Muscle of arm (tissue), 14 donors: ENCODE measurements at places on chromosomes 6 and 20. TPM values are rescaled to one million over a fixed set of nuclear protein-coding genes. Genes with fewer than 3 reads are reported as not detected.

GRCh38 chr20:60138256-60139220 lies 180.3 kb downstream of the CDH26 start:
- no peak for DNase-seq

ZFP64 gene
- polyA plus RNA-seq = 13.2 TPM

DNA sequence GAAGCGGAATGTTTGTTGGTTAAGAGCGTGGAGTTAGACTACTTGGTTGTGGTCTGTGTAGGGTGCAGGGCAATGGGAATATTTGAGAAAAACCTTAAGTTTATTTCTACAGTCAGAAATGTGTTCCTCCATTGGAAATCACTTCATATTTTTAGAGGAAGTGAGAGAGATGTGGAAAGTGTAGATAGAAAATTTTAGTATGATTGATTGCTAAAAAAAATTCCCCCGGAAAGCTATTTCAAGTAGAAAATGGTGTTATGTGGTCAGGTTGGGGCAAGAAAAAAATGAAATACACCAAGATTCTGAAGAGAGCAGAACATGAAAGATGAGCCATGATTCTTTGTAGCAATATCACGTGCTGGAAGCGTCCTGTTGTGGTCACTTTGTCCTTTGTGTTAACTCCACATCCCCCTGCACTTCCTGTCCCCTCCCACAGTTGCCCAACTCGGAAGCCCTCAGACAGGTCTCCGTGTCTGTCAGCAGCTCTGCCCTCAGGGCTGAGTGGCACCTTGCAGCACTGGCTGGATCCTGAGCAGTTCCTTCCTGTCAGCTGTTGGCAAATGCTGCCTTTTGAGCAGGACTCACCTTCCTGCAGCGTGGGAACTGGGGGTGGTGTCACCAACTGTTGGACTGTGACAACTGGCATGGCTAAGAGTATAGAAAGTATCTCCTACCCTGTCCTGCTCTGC lies 137.5 kb upstream of the SLC24A3 start:
- DNase-seq = no peak

SRC gene
- 15.9 TPM for polyA plus RNA-seq

- no peak for DNase-seq
These were observed 202.3 kb upstream of the RIN2 start for GRCh38 chr20:19555726-19556125.

DNA sequence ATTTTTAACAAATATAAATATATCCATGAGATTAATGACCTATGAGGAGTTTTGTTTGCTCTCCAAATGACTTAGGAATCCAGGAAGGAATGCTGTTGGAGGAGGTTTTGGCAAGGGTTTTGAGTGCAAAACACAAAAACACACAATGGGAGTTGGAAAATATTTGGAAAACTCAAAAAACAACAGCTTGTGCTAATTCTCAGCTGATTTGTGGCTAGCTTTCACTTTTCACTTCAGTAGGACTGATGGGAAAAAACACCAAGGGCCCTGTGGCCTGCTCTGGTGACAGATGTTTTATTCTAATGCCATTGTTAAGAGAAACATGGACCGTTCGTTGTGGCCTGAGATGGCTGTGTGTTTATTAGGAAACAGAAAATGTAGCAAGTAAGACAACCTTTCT lies 113.9 kb downstream of the ALDH8A1 start:
- no peak for DNase-seq

DNA sequence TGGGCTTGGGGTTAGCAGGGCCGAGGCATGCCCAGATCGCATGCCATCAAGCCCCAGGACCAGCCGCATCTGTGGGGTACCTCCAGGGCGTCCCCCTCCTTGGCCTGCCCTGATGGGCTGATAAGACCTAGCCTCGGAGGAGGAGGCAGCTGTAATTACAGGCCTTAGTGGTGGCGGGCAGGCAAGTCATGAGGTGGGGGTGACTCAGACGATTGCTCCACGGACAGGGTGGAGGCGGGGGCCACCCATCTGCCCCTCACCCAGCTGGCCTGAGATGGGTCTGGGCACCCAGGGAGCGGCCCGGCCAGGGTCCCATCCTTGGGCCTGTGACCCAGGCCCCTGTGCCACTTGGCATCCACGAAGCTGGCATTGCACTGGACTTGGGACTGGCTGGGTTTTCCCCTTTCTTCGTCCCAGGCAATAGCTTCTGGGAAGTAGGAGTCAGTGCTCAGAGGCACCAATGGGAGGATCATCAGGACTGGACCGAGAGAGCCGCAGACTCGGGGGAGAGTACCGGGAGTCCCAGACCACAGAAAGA lies 57.5 kb downstream of the CEBPB start:
- no peak for DNase-seq

GRCh38 chr20:58712151-58712791 lies 19.7 kb downstream of the NPEPL1 start:
- DNase-seq = no peak

GRCh38 chr20:32484225-32484957 lies 100.7 kb downstream of the NOL4L start:
- no peak for DNase-seq

ADGRF5 gene
- 28.5 TPM for polyA plus RNA-seq

EFCAB8 gene
- polyA plus RNA-seq = 0.10 TPM

GRCh38 chr20:13221313-13221672 lies 219 bp downstream of the ISM1 start:
- no peak for DNase-seq

DNA sequence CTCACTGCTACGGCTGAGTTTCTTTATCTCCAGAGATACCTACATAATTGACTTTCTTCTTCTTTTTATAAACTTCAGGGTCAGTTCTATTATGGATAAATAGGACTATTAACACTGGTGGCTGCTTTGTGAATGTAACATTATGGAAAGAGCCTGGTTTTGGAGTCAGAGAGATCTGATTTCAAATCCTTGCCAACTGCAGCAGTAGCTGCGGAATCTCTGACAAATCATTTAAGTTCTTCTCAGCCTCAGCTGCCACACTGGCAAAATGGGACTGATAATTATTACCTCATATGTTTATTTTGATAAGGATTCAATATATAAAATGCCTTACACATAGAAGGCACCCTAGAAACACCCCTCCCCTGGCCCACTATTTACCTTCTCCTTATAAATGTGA lies 160.5 kb downstream of the BACH2 start:
- DNase-seq = no peak

DNA sequence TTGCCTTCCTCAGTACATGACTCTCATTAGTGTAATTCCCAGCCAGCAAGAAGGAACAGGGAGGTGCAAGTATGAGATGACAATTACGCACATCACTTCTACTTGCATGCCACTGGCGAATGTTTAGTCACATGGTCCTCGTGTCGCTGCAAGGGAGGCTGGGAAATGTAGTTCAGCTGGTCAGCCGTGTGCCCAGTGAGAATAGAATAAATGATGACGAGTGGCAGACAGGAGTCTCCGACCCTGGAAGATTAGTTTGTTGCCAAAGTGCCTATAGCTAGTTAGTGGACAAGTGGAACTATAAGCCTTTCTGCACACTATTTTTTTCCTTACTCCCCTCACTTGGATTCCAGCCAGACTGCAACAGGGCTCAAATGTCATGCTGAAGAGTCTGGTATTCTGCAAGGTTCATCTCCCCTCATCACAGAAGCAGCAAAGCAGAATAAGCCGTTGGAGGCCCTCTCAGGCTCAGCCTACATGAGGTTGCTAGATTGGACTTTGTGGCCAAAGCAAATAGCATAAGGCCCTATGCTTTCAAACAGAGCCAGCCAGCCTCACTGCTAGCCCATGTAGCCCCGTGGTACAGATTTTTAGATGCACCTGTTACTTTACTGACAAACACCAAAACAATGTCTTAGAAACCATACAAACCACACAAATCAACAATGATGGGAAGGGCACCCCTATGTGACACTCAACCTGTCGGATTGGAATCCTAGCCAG lies 9.7 kb downstream of the LINC00237 start:
- no peak for DNase-seq

DNA sequence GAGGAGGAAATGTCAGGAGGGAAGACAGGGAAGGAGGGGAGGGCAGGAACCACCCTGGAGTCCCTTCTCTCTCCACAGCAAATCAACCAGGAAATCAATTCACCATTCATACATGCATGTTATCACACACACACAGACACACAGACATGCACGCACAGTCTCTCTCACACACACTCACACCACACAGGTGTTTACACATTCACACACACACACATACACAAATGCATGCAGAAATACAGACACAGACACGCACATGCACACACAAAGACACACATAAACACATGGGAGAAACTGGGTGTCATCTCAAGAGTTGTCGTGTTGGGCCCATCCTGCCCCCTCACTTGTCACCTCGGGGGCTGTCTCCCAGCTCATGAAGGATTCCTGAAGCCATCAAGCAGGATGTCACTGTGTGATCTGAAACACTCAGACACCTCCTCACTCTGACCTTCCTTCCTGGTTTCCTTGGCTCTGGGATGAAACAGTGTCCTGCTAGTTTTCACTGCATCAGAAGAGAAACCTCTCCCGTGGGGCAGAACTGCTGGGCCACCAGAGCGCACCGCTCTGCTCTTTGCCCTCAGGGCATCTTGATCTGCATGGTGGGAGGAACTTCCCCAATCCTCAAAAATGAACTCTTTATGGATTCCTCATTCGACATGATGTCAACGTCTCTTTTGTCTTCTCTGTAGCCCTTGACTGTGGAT lies 9.2 kb downstream of the RAET1G start:
- no peak for DNase-seq

DNA sequence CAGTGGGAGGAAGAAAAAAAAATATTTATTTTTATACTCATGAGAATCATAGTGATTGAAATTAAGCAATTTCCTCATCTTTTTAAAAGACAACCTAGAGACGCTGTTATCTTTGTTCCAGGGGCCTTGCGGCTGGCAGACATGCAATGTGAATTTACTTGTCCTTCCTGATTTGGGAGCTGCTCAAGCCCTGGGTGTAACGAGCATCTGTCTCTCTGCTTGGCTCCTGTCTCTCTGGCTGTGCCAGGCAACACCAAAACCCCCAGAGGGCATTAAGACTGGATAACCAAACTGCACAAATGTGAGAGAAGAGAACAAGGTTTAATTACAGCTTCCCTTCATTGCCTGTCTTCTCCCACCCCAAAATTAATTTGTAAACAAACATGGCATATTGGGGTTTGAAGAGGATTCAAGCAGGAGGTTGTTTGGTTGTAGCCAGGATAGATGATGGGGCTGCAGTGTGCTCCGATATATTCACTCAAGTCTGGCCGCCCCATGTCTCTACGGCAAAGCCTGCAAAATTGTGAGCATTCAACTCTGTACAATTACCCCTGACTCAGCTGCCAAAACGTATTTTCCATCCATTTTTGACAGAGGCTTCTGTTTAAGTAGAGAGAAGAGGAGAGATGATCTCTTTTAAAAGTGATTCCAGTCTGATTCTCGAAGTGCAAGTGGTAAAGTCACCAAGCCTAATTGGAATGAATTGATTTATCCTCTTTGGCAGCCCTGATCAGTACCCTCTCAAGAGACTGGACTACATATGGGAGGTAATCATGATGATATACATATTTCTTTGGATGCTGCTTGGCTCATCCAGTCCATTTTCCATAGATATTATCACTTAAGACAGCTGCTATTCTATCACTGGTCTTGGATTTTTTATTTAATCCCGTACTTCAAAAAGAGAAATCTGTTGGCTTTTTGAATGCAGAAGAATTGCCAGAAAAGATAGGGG lies 170.2 kb downstream of the SLC24A3 start:
- DNase-seq = peak; percentile 21

DNA sequence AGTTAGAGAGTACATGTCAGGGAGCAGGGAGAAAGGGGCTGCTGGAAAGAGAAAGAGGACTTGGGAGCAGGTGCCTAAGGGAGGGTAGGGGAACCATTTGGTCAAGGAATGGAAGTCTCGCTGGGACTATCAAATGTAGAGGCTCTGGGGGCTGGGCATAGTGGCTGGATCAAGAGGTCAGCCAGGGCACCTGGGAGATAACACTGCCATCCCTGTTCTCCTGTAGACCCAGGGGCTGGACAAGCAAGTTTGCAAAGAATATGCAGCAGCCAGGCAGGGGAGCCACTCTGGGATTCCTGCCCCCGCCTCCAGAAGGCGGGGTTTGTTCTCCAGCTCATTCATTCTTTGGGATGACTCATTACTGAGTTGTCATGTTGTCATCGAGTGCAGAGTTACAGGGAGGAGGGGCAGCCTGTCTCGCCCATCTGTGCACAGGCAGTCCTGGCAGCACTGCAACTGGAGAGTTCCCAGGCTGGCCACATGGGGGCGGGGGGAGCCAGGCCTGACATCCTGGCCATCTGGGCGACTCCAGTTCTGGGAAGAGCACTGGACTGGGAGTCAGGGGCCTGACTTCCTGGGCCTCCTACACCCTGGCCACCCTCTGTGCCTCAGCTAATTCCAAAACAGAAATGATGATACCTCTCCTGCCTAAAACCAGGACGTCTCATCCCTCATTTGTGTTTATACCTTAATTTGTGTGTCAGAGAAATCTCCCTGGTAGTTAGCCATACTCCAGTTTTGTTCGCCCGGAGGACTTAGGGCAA lies 28.2 kb upstream of the ZFAND3 start:
- peak; percentile 85 for DNase-seq

HSPA1B gene
- 110 TPM for polyA plus RNA-seq

DNA sequence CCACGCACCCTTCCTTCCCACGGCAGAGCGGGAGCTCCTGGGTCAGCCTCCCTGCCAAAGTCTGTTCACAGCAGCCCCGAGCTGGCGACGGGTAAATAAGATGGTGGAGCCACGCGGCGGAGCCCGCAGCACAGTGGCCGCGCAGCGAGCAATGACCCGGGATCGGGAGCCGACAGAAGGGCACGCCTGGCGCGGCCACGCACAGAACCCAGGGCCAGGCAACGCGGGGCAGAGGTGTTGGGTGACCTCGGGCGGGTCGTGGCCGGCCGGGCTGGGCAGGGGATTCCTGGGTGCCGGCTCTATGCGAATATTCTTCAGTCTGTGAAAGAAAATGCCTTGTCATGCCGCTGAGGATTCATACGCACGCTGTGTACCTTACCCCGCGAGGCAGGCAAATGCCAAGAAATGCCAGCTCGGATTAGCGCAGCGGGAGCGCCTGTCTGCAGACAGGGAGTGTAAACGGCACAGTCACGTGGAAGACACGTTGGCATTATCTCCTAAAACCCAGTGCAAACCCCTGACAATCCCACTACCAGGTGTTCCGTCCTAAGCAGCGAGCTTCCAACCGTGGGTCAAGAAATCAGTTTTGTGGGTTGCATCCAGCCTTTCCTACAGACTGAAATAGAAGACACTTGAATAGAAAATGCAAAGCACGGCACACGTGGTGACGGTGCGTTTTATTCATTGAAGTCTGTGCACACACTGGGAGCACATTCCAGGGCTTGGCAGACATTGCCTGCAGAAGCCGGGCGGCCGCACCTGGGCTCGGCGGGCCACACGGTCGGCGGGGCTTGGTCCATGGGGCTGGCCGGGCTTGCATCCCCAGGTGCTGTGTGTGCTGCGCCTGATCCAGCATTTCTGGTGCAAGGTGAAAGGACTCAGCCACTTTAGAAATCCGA lies 18.3 kb downstream of the CHRNA4 start:
- no peak for DNase-seq

SNAP91 gene
- polyA plus RNA-seq = 5.8 TPM

DNA sequence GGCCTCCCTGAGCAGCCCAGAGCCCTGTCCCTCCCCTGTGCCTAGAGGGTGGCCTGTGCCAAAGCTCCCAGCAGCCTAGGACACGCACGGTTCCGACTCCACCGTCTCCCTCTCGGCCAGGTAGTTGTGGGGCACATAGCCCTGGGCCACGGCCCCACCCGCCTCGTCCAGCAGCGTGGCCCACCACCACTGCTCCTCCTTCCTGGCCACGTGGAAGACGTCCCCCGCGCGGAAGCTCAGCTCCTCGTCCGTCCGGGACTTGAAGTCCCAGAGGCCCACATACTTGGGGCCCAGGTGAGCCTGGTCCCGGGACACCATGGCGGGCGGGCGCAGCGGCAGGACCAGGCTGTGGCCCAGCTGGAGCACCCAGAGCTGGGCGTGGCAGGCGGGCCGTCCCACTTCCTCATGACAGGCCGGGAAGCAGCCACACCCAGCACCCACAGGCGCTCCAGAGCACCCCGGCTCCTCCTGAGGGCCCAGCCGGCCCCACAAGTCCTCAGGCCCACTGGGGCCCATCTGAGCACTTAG lies at the start of gene PTK6:
TSS of gene PTK6 (minus strand) at position 380 of the 528 bp plus-strand sequence. CDS start at position 318, 62 bp downstream.
- no peak for DNase-seq

RNF144B gene
- polyA plus RNA-seq = 5.4 TPM
